ENCODE measurements at places on chromosomes 12 and 14.

DNA sequence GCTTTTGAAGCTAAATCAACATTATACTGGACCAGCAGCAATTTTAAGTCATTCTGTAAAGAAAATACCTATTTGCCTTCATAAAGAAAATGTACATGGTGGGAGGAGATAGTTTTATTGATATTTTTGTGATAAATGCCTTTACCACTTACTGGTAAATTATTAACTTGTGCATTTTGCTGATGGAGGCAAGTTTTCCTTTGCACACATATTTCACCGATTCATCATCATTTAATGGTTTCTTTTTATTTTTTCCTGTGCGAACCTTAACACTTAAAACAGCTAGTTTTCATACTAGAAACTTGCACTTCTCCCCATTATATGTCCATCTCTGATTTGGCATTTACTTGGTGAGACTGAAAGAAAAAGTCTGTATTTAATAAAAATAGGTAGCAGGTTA lies 239.3 kb downstream of the TRHDE start:
- DNase-seq, result no peak

- DNase-seq, result no peak
These were observed 205.2 kb downstream of the PAX9 start for GRCh38 chr14:36866867-36867266.

DNA sequence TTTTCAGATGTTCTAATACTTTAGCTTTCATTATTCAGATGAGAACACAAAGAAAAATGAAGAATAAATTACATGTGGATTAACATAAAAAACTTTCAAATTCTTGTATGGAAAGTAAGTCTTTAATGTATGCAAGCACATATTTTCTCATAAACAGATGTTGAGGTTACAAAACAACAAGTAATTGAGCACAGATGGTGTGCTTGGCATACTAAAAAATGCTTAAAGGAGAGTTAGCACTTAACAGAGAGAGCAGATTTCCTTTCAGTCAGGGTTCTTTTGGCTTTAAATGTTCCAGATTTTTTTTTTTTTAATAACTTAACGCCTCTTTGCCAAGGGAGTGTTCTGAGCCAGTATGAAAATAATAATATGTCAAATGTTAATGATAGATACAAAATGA lies 96.0 kb downstream of the RASSF9 start:
- no peak for DNase-seq

DNA sequence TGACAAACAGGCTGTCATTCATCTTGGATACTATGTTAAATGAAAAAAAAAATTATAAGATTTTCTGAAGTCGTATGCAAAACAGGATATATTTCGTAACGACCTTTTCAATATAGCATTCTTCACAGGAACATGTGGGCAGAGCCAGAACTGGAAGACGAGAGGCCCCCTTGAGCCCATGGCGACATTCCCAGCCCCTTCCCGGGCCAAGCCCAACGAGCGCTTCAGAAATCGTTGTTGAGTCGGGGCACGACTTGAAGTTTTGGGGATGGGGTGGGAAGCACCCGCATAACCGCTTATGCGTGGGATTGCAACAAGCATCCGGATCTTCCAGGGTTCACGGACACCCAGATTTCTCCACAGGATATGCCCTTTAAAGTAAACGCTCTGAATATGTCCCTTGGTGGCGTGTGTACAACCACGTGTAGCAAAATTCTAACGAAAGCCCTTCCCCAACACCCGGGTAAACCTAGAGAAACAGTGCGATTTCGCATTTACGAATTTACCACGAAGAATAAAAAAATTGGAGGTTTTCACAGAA lies 736 bp downstream of the C14orf39 start:
- no peak for DNase-seq

- DNase-seq, result no peak
These were observed 108.3 kb downstream of the SEC23A start for GRCh38 chr14:38994731-38995130.

GRCh38 chr12:57613427-57614109 lies 2.3 kb downstream of the ARHGEF25 start:
- no peak for DNase-seq

GRCh38 chr12:104515899-104516298 lies 59.2 kb downstream of the CHST11 start:
- no peak for DNase-seq

- DNase-seq, result no peak
These were observed 39.6 kb downstream of the IQSEC3 start for GRCh38 chr12:106118-106591.

DNA sequence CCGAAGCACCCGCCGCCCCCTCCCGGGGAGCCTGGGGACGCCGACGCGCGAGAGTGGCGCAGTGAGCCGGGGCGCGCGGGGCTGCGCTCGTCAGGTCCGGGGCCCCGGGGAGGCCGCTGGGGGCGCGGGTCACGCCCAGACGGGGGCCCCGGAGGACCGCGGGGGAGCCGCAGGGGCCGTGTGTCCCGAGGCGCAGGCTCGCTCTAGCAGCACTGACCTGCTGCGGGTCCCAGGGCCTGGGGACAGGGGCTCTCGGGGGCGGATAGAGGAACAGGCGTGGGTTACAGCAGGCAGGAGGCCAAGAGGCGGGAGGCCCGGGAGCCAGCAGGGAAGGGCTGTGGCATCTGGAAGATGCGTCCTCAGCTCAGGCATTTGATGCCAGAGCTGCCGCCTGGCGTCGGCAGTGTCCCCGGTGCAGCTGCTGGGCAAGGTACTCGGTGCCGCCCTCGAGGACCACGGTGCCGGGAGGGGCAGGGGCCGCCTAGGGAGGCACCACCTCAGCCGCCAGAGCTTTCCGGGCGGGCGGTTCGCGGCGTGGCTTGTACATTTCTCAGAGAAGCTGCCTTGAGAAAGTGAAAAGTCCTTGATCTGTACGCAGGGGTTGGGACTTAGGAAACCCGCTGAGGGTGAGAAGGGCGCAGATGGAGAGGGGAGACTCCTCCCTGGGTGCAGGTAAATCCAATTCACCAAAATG lies 1.2 kb downstream of the WNT5B start:
- no peak for DNase-seq

DNA sequence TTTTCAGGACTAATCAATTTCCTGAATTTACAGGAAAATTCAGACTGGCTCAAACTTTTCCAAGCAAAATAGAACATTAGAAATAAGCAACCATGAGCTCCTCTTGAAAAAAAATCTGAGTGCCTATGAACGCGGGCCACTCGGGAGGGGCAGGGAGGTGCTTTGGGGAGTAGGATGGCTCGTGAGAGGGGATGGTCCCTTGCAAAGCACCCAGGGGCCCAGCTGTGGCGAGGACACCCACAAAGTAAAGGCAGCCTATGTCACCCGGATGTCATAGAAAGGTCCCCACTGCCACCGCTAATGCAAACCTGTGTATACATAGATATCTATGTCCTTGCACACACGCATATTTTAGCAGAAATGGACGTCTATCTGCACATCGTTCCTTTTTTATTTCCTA lies 309.9 kb downstream of the ADGRD1 start:
- no peak for DNase-seq

DNA sequence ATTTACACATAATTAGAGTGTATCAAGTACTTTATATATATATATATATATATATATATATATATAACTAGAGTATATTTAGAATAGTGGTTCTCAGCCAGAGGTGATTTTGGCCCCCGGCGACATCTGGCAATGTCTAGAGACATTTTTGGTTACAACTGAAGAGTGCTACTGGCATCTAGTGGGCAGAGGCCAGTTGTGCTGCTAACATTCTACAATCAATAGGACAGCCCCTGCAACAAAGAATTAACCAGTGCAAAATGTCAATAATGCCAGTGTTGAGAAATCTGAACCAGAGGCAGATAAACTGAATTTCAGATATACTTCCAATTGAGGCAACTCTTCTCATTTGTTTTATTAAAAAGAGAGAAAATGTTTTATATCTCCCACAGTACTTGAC lies 8.9 kb downstream of the GTF2A1 start:
- DNase-seq, result no peak

DNA sequence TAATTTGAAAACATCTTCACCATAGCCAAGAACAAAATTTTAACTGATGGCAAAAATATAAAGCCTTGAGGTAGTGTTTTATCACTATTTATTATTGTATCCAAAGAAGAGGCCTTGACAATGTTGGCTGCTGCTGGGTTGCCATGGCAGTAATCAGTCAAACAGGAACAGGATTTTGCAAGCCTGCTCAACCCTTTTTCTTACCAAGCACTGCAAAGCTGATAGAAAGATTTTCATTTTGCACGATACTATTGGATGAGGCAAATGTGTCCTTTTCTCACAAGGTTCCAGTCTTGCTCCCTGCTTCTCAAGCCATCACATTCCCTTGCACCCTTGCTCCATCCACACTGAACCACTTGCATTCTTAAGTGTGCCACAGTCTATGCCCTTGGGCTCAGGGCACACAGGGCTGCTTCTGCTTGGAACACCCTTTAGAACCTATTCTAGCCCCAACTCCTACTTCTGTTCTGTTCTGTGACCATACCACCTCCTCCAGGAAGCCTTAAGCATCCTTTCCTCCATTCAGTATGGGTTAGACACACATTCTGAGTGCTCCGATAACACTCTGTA lies 76.5 kb upstream of the AMIGO2 start:
- DNase-seq, result peak; percentile 77

DNA sequence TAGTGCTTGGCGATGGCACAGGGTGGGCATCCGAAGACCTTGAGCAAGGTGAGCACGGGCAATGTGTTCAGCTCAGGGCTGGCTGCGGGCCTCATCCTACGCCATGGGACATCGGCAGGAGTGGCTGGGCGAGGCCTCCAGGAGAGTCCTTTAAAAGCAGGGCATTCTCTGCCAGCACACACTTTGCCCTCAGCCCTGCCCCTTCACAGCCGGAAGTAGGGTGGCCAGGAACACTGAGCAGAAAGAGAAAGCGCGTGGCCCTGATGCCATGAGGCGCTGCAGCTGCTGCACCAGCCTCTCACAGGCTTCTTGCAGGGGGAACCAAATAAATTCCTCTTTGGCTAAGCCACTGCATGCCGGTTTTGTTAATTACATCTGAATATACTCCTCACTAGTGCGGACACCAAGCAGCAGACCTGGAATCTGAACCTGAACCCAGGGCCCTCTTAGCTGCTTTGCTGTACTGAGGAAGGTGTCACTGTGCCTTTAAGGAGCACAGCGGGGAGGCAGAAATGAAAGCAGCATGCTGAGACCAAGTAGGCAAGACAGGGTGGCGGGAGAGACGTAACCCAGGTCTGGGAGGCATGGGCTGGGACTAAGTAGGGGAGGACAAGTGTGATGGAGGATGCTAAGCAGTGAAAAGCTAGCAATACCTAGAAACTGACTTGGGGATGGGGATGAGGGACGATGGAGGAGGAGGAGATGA lies 155.2 kb downstream of the TTC7B start:
- no peak for DNase-seq

DNA sequence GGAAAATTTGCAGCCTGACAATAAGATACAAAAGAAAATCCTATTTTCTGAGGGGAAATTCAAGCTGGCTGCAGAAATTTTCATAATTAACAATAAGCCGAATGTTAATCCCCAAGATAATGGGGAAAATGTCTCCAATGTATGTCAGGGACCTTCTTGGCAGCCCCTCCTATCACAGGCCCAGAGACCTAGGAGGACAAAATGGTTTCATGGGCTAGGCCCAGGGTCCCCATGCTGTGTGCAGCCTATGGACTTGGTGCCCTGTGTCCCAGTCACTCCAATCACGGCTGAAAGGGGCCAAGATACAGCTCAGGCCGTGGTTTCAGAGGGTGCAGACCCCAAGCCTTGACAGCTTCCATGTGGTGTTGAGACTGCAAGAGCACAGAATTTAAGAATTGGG lies 11.2 kb downstream of the C12orf50 start:
- no peak for DNase-seq

DNA sequence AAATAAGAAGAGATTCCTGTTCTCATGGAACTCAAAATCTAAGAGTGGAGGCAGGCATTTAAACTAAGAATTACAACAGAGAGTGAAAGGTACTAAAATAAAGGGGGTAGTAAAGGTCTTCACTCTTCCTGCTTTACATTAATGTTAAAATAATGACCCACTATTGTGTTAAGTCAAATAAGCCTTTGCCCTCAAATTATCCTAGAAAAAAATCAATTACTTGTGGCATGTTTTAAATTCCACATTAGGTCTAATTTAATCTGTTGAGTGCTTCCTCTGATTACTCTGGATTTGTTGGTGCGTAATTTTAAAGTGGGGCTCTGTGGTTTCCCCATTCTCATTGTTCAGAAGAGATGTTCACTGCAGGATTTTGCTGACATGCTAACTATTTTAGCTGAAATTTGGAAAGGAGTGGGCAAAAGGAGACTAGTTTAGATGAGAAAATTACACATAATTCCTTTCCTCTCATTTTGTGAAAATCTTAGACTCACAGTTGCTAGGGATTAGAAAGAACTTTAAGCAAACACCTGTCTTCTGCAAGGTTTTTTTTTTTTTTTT lies 35.5 kb downstream of the BTG1 start:
- DNase-seq, result no peak

DNA sequence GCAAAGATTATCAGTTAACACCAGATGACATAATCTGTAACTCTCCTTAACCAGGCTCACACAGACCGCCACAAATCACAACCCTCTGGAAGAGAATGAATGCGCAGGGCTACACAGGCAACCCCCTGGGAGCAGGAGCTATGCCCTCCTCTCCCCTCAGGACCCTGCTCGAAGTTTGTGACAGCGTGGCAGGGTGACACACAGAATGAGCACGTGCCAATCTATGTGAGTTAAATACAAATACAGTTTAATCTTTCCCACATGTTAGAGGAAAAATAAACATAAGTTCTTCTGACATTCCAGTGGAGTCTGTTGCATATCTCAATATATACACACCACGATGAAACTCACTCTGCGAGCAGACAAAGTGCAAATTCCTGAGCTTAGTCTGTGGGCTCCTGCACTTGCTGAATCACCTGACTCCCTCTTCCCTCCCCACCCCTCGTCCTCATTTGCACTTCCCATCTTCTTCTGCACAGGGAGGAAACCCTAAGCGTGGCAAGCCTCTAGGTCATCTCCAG lies 37.6 kb downstream of the BCAT1 start:
- DNase-seq, result peak; percentile 76

DNA sequence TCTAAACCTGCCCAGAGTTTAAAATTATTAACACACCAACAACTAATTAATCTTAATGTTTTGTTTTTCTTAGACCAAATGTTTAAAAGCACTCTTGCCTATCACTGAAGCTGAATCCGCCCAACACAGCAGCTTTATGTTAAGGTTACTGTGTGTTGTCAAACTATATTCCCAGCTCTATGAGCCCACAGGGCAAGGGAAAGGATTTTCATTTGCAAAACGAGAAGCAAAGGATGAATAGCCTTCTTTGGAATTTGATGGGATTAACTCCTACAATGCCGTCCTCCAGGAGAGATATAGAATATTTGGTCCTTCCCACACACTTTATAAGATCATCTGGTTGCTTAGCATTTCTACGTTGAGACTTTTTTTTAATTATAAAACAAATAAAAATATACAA lies 43.7 kb downstream of the DUSP16 start:
- DNase-seq, result peak; percentile 34

DNA sequence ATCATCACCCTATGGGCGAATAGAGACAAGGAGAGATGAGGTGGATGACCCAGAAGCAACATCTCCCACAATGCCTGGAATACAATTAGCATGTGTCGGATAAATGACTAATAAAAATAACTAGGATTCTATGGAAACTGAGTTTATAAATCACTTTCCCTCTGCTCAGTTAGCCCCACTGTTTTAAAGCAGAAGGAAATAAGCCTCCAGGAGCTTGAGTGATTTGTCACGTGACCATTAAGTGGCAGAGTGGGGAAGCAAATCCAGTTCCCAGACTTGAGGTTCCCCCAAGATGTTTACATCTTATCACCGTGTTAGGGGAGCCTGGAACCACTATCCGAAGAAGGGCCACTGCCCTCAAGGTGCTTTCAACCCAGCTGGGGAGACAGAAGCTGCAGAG lies 136.5 kb upstream of the CCND2 start:
- DNase-seq, result no peak
